ENCODE measurements at places on chromosomes 1 and 21.

DNA sequence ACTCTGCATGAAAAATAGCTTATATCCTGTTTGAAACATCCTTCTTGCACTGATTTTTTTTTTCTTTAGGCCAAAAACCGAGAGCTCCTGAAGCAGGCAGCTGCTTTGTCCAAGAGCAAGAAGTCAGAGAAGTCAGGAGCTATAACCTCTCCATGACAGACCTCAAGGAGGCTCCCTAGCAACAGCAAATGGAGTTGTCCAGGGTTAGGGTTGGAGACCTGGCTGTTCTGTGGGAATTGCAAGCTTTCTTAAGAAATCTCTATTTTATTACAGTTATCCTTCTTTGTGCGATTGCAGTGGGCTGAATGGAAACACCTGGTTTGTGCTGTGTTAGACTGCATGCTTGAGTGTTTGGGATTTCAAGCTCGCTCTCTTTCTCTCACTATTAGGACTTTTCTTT, 12.6 kb upstream of the STX12 start:
- no peak for DNase-seq

- no peak for DNase-seq
Observed at GRCh38 chr1:221172841-221173240, 293.6 kb downstream of the HLX start.

DNA sequence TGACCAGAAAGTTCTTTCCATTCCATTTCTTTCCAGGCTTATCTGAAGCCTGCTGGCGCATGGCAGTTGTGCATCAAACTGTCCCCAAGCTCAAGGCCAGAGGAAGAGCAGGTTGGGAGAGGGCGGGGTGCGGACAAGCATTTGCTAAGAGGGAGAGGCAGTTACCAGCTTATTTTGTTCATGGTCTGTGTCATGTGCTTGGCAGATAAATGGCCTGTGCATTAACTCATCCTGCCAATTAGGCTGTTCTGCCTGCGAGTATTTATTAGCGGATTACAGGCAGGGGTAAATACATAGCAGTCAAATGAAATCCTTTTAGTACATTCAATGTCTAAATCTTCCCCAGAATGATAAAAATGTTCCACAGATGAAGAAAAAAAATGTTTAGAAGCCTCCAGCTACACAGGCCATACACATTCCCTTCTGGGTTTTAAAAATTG, 48.9 kb upstream of the B3GALNT2 start:
- DNase-seq, result no peak

GRCh38 chr1:58524353-58524945, 22.1 kb downstream of the OMA1 start:
- DNase-seq, result no peak

DNA sequence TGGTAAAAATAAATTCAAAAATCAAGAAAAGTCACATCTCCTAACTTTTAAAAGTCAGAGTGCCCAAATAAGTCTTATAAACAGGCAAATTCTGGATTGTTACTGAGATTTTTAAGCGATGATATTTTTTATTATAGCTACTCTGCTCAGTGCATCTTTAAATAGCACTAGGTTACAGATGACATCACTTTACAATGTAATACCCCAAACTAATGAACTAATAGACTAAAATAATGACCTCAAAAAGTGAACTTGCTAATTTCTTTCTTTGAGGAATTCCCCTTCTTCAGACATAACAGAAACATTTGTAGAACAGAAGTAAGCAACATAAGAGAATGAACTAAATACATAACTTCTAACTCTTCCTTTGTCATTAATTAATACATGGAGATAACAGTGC, 33.0 kb upstream of the ACTA1 start:
- DNase-seq, result no peak

DNA sequence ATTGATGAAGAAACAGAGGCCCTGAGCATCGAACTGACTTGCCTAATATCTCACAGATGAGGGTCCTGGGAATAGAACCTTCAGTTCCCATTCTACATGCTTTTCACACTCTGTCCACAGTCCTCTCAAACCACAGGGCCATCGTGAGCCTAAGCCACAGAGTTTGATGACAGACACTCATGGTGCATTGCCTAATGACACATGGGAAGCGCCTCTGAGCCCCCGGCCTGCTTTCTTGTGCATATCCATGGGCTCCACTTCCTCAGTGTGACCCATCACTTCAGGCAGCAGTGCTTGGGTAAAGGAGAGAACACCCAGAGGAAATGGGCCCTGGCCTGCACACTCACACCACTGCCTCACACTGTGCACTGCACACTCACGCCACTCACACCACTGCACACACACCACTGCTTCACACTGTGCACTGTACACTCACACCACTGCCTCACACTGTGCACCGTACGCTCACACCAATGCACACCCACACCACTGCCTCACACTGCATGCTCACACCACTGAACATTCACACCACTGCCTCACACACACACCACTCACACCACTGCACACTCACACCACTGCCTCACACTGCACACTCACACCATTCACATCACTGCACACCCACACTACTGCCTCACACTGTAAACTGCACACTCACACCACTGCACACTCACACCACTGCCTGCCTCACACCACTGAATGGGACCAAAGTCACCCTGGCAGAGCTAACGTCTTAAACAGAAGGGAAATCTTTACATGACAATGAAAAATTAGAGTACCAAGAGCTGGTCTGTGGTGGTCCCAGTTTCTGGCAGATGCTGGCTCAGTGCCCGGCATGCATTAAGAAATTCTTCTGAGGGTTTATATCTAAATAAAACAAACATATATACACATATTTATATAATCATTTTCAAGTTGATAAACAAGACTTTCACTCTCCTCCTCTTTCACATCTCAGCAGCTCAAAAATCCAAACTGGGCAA, 53.0 kb downstream of the KANK4 start:
- DNase-seq, result no peak
